ENCODE measurements at places on chromosomes 1 and 21.

DNA sequence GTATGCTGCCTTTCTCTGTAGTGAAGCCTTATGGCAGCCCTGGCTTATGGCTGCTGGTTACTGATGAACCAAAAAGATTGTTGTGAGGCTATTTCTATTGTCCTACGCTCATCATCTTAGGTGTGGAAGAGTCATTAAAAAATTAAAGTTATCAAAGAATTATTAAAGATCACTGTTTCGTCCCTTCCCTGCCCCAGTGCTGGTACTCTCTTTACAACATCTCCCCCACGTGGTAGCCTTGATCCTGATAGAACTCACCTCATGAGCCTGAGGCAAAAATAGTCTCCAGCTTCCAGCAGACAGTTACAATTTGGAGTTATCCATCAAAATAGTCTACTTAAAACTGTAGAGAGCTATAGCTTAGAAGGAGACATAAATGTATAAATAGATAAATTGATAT is 201.5 kb downstream of the S1PR1 start:
- no peak for DNase-seq

DNA sequence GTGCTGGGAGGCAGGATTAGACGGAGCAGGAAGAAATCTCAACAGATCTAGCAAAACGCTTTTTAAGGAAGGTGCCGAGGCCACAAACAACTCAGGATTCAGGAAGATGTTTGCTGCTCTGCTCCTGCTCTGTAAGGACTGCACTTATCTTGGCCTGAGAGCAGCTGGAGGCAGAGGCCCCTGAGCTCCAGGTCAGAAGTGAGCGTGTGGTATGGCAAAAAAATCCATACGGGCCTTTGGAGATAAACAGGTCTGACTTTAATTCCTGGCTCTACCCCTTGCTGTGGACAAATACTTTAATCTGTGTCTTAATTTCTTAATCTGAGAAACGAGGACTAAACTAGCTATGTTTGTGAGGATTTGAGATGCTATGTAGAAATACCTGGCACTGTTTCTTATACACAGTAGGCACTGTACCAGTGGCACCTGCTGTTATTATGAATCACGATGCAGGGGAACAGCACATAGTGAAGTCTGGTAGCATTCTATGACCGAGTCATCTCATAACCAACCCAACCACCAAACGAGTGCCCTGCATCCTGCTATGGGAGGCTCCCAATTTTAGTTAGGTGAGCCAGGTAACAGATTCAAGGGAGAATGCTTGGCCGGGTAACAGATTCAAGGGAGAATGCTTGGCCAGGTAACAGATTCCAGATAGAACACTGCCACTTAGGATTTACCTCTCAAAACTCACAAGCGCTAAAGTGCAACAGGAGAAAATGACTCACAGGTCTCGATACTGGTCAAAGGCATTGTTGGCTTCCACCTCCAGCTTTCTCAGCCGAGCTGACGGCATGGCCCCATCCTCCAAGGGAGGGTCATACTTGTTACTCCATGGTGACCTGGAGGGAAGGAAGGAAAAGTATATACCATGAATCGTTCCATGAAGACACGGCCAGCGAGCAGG is 65.9 kb downstream of the SLC66A1 start:
- no peak for DNase-seq

DNA sequence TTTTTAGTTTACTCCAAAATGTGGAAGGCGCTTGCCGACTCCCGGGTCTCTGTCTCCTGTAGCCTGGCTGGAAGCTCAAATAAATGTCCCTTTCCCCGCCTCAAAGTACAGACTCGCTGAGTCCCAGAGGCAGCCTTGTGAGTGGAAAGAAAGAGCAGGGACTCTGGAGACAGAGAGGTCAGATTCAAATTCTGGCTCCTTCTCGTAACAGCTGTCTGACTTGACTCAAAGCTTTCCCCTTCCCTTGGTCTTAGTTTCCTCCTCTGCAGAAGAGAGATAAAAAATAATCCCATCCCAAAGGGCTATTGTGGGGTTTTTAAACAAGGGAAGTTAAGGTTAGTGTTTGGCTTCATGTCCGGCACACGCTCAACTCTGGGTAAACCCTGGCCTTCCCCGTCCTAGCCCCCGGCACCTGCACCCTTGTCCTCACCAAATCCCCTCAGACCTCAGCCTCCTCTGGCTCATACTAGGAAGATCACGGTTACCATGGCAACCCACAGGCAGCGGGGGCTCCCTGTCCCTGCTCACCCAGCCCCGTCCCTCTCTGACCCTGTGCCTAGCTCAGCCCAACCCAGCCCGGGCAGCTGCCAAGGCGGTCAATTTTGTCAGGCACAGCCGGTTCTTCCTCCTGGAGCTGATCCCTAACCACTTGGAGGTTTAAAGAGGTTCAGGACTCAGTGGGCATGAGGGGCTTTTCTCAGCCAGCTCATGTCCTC is 49.2 kb upstream of the IGSF21 start:
- DNase-seq: no peak

DNA sequence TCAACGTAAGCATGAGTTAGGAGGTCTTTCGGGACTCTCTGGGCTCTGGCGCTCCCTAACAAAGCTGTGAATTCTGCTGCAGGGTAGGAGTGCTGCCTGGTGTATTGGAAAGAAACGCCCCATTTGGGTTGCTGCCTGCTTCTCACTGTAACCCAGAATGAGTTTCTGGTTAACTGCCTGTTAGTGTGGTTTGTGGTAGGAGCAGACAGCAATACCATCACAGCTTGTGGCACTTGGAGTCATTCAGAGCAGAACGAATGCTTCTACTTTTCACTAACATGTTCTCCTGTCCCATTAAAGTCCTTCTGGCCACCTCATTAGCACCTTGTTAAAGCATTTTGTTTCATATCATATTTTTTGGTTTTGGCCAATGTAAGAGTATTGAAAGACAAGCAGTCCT is 18.1 kb downstream of the MAP3K7CL start:
- no peak for DNase-seq

- no peak for DNase-seq
Measured at GRCh38 chr1:24074196-24074595, 37.7 kb downstream of the MYOM3 start.

GRCh38 chr1:9910076-9910422 is at the start of gene CTNNBIP1:
CTNNBIP1 (minus strand) TSS chr1:9910269; CDS start chr1:9872064, 38,205 bp downstream.
- no peak for DNase-seq

- DNase-seq: no peak
Measured at GRCh38 chr1:201020721-201021629, 2.5 kb downstream of the KIF21B start.

GRCh38 chr1:234712891-234713305 is 102.9 kb upstream of the IRF2BP2 start:
- no peak for DNase-seq

DNA sequence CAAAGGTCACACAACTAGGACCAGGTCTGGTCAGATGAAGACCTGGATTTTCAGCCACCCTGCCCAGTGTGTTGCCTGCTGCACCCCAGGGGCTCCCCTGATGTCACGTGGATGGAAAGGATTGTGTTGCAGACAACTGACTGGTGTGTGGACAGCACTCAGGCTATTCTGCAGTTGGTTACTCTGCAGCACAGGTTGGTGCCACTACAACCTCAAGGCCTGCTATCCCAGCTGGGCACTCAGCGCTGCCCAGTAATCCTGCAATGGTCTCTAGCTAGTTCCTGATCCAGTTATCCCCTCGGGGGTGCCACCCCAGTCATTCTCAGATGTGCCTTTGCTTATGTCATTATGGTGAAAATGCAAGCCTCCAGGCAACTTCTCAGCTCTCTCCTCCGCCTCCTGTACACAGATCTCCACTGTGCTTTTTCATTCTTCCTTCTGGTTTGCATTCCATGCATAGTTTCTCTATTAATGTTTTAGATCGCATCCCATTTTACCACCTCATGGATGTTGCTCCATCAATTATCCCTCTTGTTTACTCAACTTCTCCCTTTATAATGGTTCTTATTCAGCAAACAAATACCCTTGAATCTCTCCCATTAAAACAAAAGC is 503.2 kb upstream of the CAMK1G start:
- no peak for DNase-seq

DNA sequence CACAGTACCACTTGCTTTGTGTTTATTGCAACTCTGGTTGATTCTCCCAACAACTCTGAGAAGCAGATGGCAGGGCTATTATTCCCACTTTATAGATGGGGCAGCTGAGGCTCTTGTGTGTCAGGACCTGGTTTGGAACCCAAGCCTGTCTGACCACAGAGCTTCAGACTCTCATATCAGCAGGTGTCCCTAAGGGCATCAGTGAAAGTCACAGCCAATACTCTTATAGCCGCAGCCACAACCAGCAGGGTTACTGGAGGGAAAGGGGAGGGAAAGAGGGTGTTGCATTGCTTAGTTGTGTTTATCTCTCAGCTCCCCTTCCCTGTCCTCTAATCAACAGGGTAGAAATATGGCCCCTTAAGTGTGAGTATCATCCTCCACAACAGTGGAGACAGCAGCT is 304.0 kb downstream of the RRAGC start:
- DNase-seq: no peak

DNA sequence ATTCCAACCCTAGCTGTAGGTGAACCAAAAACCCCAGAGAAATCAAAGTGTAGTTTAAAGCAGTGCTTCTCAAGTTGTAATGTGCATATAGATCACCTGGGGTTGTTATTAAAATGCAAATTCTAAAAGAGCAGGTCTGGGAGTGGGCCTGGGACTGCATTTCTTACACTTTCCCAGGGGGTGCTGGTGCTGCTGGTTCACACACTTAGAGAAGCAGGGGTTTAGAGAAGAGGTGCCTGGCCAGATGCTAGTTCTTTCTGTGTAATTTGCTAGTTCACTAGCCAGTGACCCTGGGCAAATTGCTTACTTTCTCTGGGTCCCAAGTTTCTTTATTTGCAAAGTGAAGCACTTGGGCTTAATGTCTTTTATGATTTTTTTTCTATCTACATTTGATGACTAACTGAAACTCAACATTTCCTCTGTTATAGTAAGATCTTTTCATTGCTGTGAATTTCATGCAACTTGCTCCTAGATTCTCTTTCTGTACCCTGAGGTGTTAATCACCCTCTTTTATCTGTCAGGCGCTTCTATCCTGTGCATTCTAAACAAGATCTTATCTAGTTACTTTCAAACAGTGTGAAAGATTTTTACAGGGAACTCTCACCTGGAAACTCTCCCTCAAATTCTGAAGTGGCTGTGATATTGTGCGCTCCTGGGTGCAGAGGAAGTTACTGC is 141.9 kb upstream of the UBE2U start:
- DNase-seq: no peak

GRCh38 chr1:38444311-38444710 is 397.7 kb upstream of the POU3F1 start:
- no peak for DNase-seq

GRCh38 chr21:44942566-44942965 is 2.7 kb downstream of the SLX9 start:
- no peak for DNase-seq

GRCh38 chr1:91683598-91683951 is 182.9 kb downstream of the CDC7 start:
- DNase-seq: no peak

- no peak for DNase-seq
Measured at GRCh38 chr1:32007591-32007940, 6.1 kb upstream of the KHDRBS1 start.

GRCh38 chr1:44380666-44381177 is 24.3 kb upstream of the RNF220 start:
- DNase-seq: no peak

DNA sequence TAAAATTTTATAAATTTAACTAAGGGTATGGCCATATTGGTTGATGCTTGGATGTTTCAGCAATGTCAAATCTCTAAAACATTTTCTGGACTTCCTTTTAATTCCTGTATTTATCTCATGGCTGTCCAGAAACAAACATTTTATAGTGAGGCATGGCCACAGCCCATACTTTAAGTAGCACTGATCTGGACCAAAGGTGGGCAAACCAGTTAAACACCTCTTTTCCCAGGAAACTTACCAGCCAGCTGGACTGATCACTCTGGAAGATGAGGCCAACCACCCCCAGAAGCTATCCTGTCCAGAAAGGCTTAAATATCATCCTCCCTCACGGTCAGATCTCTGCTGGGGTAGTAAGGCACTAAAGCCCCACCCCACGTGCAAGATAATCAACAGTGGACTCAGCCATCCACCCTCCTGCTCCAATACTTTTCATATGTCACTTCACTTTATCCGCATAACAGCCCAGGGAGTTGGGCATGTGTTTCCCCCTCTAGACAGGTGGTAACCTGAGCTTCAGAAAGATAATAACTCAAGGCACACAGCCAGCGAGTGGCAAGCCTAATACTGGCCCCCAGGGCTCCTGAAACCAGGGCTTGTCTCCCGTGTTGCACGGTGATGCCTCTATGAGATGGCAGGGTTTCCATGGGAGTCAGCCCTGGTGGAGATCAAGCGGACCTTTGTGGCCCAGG is 120.5 kb upstream of the NGF start:
- DNase-seq: no peak

DNA sequence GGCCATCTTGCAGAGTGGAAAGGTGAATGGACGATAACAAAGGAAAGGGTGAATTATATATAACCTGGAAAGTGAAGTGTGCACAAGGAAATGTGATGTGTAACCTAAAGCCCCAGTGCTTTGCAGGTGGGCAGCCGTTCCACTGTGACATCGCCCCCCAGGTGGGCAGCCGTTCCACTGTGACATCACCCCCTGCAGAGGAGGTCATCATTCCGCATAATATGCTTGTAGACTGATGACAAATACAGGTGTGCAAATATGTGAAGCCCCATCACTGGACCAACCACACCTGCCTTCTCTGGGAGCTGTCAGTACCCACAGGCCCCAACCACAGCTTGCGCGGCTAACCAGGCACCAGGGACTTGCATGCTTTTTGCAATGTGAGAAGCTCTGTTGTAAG is 4.7 kb upstream of the ZNF496 start:
- no peak for DNase-seq

GRCh38 chr1:213466541-213466940 is 415.5 kb downstream of the RPS6KC1 start:
- no peak for DNase-seq

- no peak for DNase-seq
Measured at GRCh38 chr1:201164645-201165044, 10.4 kb upstream of the TMEM9 start.

- no peak for DNase-seq
Measured at GRCh38 chr1:116916002-116916401, 6.3 kb downstream of the PTGFRN start.

DNA sequence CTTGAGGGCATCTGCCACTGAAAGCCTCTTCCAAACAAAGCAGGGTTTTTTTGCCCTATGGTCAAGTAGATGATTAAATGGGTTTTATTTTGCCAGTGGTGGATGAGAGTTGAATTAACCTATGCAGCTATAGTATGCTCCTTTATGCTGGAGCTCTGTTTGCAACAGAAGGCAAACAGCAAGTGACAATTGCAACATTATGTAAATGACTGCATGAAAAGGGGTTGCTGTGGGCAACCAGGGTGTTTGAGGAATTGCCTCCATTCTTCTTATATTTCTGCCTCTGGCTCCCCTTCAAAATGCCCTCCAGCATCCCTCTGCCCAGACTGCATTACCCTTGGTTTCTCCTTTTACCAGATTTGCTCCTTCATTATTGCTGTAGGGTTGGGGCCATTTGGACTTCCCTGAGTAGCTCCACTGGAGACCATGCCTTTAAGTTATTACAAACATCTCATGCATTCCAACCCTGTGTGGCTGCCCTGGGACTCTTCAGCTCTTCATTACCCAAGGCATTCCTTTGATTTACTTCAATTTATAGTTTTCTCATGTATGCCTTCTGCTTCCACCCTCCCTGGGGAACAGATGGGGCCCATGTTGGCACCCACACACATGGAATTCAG is 398.4 kb downstream of the PRDM2 start:
- no peak for DNase-seq

GRCh38 chr1:225897595-225898514 is 8.9 kb upstream of the LEFTY1 start:
- no peak for DNase-seq

- no peak for DNase-seq
Measured at GRCh38 chr21:18646116-18646515, 242.5 kb upstream of the TMPRSS15 start.

All from NCI-H187 (cell line).